ENCODE measurements at places on chromosomes 13 and 19.
A peak's percentile ranks its signal among the peaks of the same experiment; 100 is the strongest.

GRCh38 chr13:45482571-45483173 lies 17.9 kb downstream of the COG3 start:
- no peak for DNase-seq

DNA sequence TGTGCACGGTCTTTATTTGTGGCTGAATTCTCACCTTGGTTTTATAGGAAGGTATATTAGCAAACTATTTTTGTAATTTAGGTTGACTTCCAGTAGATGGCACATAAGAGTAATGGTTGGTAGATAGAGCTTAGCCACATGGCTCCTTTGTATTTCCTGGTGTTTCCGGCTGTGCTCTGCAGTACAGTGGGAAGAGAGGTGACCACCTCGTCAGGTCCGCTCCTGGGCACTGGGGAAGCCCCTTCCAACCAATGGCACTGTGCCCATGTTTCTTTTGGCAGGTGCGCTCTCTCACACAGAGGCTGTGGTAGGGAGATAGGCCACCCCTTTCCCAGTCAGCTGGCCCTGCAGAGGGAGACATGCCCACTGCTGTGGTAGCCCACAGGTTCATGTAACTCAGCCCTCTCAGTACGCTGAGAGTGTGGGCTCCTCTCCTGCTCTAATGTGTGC lies 74.3 kb upstream of the ATP12A start:
- no peak for DNase-seq

DNA sequence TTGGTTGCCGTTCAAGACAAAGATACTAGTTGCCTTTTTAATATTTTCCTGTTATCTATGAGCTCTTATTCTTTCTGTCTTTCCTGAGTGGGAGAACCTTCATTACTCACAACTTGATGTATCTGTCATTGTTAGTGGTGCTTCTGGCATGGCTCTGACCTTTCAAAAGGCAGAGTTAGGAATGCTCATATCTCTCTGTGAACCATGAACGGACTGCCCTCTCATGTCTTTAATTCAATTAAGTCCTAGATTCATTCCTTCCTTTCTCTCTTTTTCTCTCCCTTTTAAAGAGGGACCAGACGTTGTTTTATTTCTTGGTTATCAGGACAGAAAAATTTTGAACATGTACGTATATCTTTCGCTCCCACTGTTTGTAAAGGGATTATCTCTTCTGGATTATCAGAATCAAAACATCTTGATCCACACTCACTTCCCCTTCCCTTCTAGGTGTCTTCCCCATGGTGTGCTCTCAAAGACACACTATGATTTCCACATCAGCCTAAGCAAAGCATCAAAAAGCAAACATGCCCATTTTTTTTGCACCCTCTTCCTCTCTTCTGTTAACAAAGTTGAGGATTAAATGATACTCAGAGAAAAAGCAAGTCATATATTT lies 90.3 kb downstream of the LRCH1 start:
- DNase-seq: no peak

DNA sequence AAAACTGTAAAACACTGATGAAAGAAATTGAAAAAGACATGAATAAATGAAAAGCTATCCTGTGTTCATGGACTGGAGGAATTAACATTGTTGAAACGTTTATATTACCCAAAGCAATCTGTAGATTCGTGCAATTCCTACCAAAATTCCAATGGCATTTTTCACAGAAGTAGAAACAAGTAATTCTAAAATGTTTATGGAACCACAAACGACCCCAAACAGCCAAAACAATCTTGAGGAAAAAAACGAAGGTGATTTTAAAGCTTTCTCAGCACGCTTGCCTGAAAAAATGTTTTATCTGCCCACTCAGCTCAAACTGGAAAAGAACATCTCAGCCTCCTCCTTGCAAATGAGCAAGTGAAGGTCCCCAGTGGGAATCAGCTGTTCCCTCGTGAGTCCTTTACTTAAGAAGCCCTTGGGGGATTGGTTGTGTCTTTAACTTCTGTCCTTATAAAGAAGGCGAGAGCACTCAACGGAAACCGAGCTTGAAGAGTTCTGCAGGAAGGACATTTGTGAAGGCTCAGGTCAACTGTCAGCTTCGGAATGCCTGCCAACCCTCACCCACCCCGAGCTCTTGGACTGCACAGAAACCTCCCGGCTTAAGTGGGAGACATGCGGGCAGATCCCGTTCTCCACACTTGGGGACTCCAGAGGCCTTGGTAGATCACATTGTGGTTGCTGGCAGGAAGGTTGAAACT lies 256.0 kb upstream of the IRS2 start:
- DNase-seq: no peak

DNA sequence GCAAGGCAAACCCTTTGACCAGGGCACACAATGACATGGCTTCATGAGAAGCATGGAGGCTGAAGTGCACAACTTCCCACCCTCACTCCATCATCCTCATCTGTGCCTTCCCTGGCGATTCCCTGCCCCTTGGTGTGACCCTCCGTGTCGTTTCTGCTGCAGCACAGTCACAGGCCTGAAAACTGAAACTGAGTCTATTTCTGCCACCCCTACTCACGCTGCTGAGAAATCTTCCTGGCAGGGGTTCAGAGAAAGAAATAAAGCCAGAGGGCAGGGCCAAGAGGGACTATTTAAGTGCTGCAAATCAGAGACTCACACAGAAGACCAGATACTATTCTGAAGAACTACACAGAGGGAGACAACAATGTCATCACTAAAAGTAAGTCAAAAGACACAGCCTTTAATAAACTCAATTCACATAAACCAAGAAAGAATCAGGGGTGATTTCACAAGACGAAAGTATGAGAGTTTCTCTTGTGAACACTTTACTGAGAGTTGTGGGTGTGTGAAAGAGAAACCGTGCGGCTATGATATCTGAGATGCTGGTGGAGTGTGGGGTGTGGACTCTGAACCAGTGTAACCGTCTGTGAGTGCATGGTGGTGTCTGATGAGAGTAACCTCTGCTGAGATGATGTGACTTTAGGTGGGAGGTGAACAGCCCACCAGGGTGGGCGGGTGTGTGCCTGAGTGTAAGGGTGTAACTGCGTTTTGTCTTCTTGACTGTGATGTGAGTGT lies 23.5 kb downstream of the LGALS16 start:
- DNase-seq: peak; percentile 21

DNA sequence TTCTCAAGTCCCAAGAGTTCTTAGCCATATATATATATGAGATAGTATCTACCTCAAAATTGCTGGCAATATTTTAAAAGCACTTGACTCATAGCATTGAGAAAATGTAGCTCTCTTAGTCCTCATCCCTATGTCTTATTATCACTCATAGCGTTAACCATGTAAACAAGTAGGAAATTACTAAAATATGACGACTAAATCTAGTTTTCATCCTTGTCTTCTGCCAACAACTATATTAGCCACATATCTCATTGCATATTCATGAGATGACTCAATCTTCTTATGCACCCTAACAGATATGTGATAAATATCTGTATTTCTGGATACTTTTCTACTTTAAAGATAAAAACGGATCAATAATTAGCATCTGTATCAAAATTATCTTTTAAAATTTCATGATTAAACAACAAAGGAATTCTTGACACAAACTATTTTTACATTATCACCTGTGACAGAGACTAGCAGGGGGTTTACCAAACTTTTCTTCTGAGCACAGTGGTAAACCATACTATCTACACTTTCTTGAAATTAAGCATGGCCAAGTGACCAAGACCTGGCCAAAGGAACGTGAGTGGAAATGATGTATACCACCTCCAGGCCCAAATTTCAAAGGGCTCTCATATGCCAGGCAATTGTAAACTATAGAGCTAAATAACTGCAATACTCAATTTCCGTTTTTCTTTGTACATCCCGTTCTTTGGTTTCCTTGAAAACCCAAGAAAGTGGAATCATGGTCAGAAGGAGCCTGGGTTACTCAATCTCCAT lies 45.7 kb downstream of the ZC3H13 start:
- DNase-seq: no peak

DNA sequence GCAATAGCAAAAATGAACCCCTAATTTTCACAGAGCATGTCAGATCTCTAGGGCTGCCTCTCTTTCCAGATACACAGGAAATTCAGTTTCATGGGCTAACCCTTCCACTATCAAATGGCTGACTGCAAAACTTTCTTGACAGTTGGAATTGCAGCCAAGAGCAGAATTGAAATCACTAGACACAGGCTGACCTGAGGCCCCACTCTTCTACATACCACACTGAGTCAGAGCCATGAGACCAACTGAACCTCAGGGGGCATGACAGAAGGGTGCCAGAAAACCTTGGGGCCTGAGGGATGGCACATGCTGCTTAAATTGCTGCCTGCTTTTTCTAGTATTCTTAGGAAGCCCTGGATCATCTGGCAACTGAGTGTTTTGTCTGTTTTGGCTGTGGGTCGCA lies 1.7 kb upstream of the DLEU7 start:
- DNase-seq: no peak

DNA sequence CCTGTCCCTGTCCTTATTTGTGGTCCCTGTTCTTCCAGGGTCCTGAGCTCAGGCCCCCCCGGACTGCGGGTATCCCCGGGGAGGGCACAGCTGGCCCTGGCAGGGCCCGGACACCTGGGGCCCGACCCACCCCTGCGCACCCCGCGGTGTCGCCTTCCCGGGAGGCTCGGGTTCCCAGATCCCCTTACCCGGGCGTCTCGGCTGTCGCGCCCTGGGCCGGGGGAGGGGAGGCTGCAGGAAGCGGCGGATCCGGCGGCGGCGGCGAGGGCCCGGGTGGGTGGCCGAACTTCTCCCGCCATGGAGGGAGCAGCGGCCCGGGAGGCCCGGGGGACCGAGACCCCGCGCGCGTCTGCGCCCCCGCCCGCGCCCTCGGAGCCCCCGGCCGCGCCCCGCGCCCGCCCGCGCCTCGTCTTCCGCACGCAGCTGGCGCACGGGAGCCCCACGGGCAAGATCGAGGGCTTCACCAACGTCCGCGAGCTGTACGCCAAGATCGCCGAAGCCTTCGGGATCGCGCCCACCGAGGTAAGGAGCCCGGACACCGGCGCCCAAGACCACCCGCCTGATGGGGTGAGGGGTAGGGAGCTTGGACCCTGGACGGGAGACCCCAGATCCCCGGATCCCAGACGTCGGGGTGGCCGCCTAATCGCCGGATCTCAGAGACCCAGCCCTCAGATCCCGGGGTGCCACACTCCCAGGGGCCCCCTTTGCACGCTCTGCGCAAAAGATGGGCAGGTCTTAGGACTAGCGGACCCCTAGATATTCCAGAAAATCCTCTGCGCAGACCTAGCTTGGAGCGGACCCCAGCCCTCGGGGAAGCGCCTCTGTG lies at the start of gene GIPC3:
GIPC3 (plus strand) TSS at position 178 of the 826 bp plus-strand sequence; CDS start at position 298, 120 bp downstream.
- DNase-seq: no peak

- no peak for DNase-seq
Observed at GRCh38 chr19:13666165-13666564, 98.2 kb upstream of the MRI1 start.

DNA sequence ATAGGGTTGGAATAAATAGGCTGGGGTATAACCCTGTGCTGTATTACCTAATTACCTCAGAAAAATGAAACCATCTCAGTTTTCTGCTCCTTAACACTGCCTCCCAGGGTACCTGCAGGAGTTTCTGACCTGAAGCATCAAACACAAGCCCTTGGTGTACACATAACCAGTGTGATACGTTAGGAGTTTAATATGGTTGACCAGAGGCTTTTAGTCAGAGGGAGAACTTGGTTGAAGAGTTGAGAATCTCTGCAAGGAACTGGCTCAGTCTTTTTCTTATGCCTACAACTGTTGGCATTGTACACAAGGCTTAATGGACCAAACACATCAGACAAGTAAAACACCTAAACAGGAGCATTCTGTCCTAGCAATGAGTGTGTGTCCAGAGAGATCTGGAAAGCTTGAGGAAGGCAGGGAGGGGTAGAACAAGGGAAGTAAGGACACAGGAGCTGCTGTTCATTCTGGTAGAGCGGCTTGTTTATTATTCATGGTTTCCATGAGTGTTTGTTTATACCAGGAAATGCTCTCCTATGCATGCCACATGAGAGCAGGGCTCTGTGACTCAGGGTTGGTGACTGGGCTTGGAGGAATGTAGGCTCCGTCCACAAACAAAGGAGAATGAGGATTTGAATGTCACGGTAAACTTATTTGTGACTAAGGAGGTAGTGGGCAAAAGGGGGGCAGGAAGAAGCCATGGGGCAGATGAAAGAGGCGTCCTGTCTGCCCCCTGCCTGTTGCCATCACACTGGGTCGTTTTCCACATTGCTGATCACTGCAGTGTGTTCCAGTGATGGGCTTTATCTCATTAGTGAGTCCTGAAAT lies 11.9 kb upstream of the SPATA13 start:
- no peak for DNase-seq

- no peak for DNase-seq
Observed at GRCh38 chr13:43848001-43848649, 31.4 kb downstream of the CCDC122 start.

- DNase-seq: no peak
Observed at GRCh38 chr19:44196772-44197171, 15.6 kb upstream of the ZNF227 start.

- DNase-seq: no peak
Observed at GRCh38 chr13:35349052-35349451, 127.4 kb downstream of the MAB21L1 start.

DNA sequence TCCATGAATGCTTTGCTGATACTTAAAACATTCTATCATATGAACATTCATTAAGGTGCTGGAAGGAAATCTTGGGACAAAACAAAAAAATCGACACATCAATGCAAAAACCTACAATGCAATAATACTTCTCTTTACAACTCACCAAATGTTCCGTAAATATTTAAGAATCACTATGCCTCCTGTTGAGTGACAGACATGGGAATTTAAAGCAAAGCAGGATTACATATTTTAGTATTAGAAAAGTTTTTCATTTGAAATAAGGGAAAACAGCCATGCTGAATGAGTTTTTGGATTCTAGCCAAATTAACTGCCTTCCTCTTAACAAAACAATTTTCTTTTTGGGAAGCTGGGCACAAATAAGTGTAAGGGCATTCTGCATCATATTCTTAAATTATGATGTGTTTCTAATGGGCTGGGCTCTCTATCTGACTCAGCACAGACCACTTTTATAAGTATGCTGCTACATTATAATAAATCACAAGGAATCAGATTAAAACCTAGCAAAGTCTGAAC lies 93.7 kb downstream of the RBM26 start:
- DNase-seq: no peak

DNA sequence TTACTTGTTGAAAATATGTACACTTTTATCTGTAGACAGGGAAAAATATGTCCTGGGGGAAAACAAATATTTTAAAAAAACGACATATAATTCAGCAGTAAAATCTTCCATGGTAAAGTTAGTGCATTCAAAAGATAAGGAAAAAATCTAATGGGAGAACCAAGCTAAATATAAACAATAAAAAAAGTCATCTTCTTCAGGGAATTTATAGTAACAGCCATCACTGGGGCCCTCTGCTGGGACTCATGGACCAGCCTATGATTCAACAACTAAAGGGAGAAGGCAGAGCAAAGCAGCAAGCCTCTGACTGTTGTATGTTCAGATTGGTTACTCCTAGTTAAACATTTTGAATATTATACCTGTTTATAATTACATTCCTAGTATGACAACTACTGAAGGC lies 93.0 kb downstream of the ITGBL1 start:
- no peak for DNase-seq
